ENCODE measurements at places on chromosomes 16 and 17. TPM values are rescaled to one million over a fixed set of nuclear protein-coding genes. Genes with fewer than 3 reads are reported as not detected.

Gene CNGB1
- not detected for polyA plus RNA-seq

Gene PEX12
- 3.1 TPM for polyA plus RNA-seq

Gene MRPL27
- 281 TPM for polyA plus RNA-seq

Gene TAC4
- polyA plus RNA-seq = not detected

Gene MAF
- polyA plus RNA-seq = 6.0 TPM

Gene COL1A1
- 3.3 TPM for polyA plus RNA-seq

Gene GINS2
- polyA plus RNA-seq = 0.93 TPM

Gene ARMC7
- 3.3 TPM for polyA plus RNA-seq

Gene COA3
- polyA plus RNA-seq = 126 TPM

Gene OTOP3
- polyA plus RNA-seq = 0.04 TPM

Gene GRAP
- 1.4 TPM for polyA plus RNA-seq

Gene PLA2G10
- not detected for polyA plus RNA-seq

Gene MCRIP1
- polyA plus RNA-seq = 45.1 TPM
